ENCODE measurements at places on chromosomes 12 and 14.

GRCh38 chr12:122293081-122293480 lies 26.8 kb upstream of the VPS33A start:
- no peak for DNase-seq

- no peak for DNase-seq
These were observed 95.8 kb upstream of the SLC35F4 start for GRCh38 chr14:57961786-57962060.

DNA sequence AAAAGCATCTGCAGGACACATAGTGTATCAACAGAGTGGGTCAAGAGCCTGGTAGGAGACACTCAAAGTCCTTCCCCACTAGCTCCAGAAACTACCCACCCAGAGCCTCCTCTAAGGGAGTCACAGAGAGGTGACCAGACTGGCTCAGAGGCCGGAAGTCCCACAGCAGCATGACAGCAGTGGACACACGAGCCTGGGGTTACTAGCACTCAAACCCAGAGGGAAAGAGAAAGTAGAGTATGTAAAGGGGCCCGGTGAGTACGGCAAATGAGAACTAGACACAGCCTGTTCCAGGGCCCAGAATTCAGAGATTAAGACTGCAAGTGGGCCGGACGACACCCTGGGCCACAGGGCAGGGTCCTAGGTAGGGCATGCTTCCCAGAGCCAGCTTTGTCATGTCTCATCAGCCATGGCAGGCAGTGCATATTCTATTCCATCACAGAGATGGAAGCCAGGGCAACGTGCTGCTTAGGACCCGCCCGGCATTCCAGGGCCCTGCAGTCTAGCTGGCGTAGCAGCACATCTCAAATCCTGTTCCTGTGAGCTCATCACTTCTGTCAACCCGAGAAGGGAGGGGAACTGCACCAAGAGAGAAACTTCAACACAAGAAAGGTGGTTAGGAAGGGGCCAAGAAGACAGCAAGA lies 4.2 kb downstream of the IFFO1 start:
- no peak for DNase-seq

GRCh38 chr12:127819056-127819455 lies 447.9 kb upstream of the TMEM132C start:
- no peak for DNase-seq

DNA sequence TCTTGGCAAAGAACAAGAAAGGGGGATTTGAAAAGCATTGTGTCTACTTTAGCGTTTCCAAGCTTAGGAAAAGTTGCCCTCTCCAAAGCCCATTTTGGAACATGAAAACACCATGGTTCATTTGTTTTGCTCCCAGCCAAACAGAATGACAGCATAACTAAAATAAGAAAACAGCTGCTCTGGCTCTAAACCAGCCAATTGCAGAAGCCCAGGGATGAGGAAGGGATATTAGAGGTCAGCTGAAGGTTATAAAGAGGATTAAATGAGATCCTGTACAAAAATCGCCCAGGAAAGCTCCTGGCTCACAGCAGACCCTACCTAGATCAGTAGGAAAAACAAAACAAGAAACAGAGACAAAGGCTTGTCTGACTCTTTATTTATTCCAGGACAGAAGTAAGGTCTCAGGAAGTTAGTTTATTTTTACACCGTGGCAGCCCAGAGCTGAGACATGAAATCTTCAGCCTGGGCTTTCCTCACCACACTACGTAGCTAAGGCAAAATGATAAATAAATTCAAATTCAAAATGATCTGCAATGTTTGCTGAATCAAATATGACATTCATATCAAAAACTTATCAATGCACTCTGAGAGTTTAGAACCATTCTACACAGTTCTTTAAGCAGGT lies 25.9 kb downstream of the SPX start:
- no peak for DNase-seq

Measured in stimulated activated CD8-positive, alpha-beta memory T cell treated with anti-CD3 and anti-CD28 coated beads, Interleukin-7, amount 100 ng/mL, for 1 hour (primary cell).